GM18507 (cell line): ENCODE measurements at places on chromosomes 6 and 20.

DNA sequence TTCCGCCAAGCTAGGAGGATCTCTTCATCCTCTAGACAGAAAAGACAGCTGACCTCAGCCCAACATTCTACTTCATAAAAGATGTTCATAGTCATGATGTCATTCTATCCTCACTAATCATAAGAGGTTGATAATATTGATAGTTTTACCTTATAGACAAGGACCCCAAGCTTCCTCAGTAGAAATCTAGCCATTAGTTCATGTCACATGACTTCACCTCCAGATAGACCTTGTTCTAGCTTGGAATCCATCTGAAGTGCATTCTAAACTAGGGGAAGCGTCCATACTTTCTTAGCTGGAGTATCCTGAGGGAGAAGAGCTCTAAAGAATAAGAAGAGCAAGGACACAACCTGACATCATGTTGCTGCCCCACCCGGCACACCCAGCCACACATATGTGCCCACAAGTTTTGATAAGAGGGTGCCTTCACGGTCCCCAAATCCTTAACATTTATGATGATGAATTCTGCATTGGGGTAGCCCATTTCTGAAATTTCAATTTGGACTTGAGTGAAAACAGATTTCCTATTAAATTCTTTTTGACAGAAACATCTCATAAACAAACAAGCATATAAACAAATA, 292.5 kb upstream of the STXBP5 start:
- DNase-seq: no peak

GRCh38 chr6:135258970-135259369, 77.9 kb downstream of the MYB start:
- DNase-seq: no peak

DNA sequence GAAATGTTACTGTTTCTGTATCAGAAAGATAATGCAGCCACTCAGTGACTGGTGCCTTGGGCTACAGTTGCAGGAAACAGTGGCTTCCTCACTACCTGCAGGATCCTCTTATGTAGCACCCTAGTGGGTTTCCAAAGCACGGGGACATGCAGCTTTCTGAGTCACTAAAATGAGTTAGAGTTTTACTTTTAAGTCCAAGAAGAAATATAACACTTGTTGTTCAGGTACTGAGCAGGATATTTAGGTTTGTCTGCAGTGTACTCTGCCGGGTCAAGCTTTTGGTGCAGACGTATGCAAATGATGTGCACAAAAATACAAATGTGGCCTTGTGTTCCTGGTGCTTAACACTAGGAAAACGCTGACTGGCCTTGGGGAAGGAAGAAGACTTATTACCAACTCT, 22.0 kb downstream of the ACSS1 start:
- no peak for DNase-seq

GRCh38 chr6:86961455-86962200, 24.3 kb downstream of the HTR1E start:
- no peak for DNase-seq

DNA sequence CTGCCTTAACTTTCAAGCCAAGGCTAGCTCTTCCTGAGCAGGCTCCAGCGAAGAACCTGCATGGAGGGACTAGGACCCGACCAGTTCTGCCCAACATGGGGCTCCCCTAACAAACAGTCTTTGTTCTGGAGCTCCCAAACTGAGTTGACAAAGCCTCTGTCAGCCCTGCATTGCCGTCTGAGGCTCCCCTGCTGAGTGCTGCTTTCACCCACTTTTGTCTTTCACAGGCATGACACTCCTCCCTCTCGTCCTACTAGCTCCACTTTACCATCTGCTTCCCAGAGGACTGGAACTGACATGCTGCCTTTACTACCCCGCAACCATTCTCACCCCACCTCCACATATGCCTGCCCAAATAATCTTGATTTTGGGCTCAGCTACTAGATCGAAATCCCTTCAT, 45.1 kb upstream of the B4GALT5 start:
- no peak for DNase-seq
